ENCODE measurements at places on chromosomes 16 and 17. TPM values are rescaled to one million over a fixed set of nuclear protein-coding genes. Genes with fewer than 3 reads are reported as not detected.

DNA sequence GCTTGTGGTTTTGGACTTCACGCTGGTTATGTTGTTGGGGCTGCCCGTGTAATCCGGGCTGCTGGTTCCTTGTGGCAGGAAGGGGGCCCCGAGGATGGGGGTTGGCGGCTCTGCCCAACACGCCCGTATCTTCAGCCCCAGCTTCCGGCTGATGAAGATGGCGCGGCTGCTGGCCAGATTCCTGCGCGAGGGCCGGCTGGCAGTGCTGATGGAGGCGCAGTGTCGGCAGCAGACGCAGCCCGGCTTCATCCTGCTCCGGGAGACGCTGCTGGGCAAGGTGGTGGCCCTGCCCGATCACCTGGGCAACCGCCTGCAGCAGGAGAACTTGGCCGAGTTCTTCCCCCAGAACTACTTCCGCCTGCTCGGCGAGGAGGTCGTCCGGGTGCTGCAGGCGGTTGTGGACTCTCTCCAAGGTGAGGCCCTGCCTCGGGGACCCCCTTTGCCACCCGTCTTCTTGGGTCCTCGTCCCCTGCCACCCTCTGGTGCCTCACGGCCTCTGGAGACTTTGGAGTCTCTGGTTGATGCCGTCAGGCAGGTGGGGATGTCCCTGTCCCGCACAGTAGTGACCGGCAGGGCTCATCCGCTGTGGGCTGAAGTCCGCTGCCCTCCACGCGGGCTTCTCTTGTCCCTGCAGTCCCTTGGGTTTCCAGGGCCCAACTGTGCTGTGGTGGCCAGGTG, 2.2 kb downstream of the TELO2 start:
- H3K27me3 ChIP-seq = no peaks in the 10 kb centered on the region
- H3K36me3 ChIP-seq = peaks cover 25% of the 10 kb centered on the region
- DNase-seq = no peak
- peak overlapping the region; percentile 93 for H3K4me3 ChIP-seq
- peak overlapping the region; percentile 63 for H3K27ac ChIP-seq
- H3K4me1 ChIP-seq = peaks cover 13% of the 10 kb centered on the region

DNA sequence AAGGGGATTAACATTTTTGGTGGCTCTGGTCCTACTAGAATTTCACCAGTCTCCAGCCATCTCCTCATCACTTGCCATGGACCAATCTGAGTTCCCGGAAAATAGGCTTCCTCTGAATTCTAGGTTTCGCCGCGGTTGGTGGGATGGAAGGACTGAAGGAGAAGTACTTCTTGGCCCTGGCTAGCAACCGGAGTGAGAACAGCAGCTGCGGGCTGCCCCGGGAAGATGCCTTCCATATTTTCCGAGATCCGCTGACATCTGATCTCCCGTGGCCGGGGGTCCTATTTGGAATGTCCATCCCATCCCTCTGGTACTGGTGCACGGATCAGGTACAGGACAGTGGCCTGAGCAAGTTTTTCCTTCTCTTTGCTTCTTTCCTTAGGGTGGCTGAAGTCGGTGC, 45.0 kb downstream of the SLC5A11 start:
- no peak overlapping the region for H3K4me3 ChIP-seq
- H3K36me3 ChIP-seq = no peaks in the 10 kb centered on the region
- H3K27ac ChIP-seq = no peak overlapping the region
- DNase-seq = peak; percentile 25
- H3K4me1 ChIP-seq = no peaks in the 10 kb centered on the region

The ACSM2A gene
- not detected for total RNA-seq

The CREBBP gene
- 23.3 TPM for total RNA-seq

DNA sequence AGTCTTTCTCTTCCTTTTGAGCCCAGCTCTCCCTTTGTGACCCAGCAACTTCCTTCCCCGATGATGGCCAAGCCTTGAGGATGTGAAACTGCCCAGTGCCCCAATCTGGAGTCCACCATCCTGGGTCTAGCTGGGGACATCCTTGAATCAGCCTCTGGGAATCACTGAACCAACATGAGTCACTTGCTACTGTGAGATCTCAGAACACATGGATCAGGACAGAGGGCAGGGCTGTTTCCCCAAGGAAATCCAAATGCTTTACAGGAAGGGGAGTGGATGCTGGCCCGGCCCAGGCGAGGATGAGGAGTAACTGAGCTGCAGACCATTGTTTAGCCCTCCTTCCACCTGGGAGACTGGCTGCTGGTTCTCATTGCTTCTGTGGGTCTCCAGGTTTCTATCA, 547.6 kb downstream of the WWOX start:
- H3K4me1 ChIP-seq = peaks cover 5% of the 10 kb centered on the region
- DNase-seq = no peak
- H3K4me3 ChIP-seq = no peak overlapping the region
- no peak overlapping the region for H3K27ac ChIP-seq
- no peaks in the 10 kb centered on the region for H3K36me3 ChIP-seq
- no peaks in the 10 kb centered on the region for H3K27me3 ChIP-seq

DNA sequence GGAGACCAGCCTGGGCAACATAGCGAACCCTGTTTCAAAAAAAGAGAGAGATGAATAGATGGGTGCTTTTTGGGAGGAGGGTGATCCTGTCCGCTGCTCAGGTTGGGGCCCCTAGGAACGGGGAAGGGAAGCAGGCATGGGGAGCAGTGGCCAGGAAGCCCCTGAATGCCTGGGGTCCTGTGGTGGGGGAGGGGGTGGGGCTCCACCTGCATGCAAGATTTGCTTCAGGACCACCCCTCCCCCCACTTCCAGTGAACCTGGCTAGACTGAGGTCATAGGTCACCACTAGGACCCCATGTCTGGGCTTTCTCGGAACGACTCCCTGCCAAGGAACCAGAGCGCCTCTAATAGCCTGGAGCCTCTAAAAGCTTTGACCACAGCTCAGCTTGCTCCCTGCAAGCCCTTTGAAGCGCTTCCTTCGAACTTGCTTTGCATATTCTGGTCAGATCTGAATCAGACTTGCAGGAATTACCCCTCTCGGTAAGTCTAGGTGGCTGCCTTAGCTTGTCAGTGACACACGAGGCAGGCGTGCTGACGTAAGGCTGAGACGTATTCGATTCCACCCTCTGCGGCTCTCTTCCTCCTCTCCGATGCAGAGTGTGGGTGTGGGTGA, 3.7 kb downstream of the SOCS3 start:
- no peaks in the 10 kb centered on the region for H3K27me3 ChIP-seq
- DNase-seq = no peak
- H3K4me1 ChIP-seq = peaks cover 60% of the 10 kb centered on the region

The ATP6V0C gene
- total RNA-seq = 28.8 TPM

DNA sequence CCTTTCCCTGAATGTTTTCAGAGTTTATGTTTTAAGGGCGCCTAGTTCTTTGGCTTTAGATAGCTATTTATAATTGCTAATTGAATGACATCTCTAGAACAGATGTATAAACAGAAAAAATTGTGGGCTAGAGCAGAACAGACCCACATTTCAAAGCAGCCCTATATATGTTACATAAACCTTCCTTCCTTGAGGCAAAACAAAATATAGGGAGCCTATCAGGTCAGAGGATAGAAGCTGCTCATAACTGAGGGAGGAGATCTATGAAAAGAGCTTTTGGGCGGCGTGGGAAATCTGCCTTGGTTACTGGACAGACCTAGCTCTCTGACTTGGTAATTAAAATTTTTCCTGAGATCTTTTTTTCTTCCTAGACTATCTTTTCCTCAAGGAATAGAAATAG, 68.4 kb downstream of the SPAG9 start:
- peak; percentile 62 for DNase-seq
- peaks cover 14% of the 10 kb centered on the region for H3K4me1 ChIP-seq
- no peaks in the 10 kb centered on the region for H3K27me3 ChIP-seq
- peak overlapping the region; percentile 46 for H3K27ac ChIP-seq
- H3K4me3 ChIP-seq = no peak overlapping the region

The G6PC1 gene
- not detected for total RNA-seq

GRCh38 chr17:73731733-73732132, 87.5 kb upstream of the SDK2 start:
- H3K4me1 ChIP-seq = no peaks in the 10 kb centered on the region
- H3K27ac ChIP-seq = no peak overlapping the region
- no peaks in the 10 kb centered on the region for H3K36me3 ChIP-seq
- no peak for DNase-seq
- H3K4me3 ChIP-seq = no peak overlapping the region
- H3K27me3 ChIP-seq = peaks cover 12% of the 10 kb centered on the region

GRCh38 chr16:86949116-86949515, 368.1 kb downstream of the C16orf95 start:
- peak; percentile 26 for DNase-seq
- H3K4me1 ChIP-seq = peaks cover 52% of the 10 kb centered on the region
- no peak overlapping the region for H3K4me3 ChIP-seq

DNA sequence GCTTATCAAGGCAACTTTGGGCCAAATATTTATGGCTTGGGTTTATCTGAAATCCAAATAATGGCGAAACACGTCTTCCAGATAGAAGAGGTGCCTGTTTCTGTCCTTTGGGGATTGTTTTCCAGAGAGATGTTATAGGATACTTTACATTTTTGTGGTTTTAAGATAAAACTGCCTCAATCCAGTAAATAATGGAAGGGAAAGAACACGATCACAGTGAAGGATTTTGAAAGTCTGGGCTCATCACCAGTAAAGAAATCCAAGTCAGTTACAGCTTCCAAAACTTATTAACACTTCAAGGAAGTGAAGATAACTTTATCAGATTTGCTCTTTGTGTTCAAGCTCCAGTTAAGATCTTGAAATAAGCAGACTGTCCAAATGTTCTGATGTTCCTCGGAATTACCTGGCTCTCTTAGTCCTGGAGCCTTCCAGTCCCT, 30.1 kb downstream of the DNAH2 start:
- peaks cover 6% of the 10 kb centered on the region for H3K4me1 ChIP-seq
- no peak overlapping the region for H3K27ac ChIP-seq
- no peaks in the 10 kb centered on the region for H3K27me3 ChIP-seq
- DNase-seq = no peak
- H3K4me3 ChIP-seq = no peak overlapping the region

DNA sequence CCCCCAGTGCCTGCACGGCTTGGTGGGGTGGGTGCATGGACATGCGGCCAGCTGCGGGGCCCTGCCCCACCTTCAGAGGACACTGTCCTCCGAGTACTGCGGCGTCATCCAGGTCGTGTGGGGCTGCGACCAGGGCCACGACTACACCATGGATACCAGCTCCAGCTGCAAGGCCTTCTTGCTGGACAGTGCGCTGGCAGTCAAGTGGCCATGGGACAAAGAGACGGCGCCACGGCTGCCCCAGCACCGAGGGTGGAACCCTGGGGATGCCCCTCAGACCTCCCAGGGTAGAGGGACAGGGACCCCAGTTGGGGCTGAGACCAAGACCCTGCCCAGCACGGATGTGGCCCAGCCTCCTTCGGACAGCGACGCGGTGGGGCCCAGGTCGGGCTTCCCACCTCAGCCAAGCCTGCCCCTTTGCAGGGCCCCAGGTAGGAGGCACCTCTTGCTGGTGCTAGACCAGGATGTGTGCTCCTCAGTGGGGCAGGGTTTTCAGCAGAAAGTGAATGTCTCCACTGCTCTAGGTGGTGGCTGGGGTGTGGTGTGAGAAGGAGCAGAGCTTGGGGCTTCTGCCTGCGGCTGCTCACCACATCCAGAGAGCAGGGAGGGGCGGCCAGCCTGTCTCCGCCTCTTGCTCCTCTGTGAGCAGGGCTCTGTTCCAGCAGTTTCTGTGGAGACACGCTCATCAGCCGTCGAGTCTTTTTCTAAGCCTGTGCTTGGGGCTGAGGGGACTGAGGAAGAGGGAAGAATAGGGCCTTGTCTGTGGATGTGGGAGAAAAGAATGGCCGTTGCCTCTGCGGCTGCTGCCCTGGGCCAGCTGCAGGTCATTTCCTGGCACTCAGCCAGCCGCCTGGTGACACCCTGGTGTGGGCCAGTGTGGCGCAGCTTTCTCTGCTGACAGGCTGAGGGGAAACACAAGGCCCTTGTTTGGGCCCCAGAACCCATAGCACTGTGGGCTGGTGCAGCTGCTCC, 2.2 kb downstream of the ZNF276 start:
- peaks cover 19% of the 10 kb centered on the region for H3K4me1 ChIP-seq
- H3K27me3 ChIP-seq = no peaks in the 10 kb centered on the region
- peaks cover 29% of the 10 kb centered on the region for H3K36me3 ChIP-seq
- H3K27ac ChIP-seq = peak overlapping the region; percentile 62
- peak; percentile 93 for DNase-seq

DNA sequence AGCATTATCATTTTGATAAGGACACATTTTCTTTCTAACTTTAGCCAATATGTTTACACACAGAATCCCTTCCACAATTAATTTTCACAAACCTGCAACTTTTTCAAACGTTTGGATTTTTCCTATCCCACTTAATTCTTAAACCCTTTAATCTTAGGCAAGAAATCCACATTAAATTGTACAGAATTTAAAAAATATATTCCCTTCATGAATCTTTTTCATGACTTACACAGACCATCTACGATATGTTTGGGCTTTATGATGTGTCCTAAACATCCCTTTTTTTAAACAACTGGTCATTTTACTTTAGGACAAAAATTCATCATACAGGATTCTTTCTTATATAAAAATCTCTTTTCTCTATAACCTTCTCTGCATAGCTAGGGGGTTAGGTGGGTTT, 241.5 kb upstream of the CNTNAP4 start:
- no peaks in the 10 kb centered on the region for H3K4me1 ChIP-seq
- H3K4me3 ChIP-seq = no peak overlapping the region
- DNase-seq = peak; percentile 9
- no peaks in the 10 kb centered on the region for H3K36me3 ChIP-seq

The ZPBP2 gene
- not detected for total RNA-seq

DNA sequence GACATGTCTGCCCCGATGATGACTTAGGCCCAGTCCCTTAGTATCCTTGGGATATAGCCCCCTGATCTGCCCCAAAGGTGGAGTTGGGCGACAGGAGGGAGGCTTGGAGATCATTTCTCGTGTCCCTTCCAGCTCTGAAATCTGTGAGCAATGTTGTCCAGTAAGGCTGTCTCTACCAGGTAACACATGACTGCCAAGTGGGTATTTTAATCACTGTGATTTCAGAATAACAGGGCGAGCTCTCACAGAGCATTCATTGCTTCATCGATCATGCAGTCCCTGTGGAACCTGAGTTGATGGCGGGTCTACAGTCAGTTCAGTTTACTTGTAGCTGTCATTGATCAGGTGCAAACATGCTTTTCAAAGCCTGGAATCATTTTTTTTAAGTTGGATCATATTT, 39.2 kb downstream of the KSR1 start:
- no peak for DNase-seq
- H3K27ac ChIP-seq = no peak overlapping the region
- H3K4me1 ChIP-seq = peaks cover 8% of the 10 kb centered on the region
- no peaks in the 10 kb centered on the region for H3K27me3 ChIP-seq
- no peak overlapping the region for H3K4me3 ChIP-seq

DNA sequence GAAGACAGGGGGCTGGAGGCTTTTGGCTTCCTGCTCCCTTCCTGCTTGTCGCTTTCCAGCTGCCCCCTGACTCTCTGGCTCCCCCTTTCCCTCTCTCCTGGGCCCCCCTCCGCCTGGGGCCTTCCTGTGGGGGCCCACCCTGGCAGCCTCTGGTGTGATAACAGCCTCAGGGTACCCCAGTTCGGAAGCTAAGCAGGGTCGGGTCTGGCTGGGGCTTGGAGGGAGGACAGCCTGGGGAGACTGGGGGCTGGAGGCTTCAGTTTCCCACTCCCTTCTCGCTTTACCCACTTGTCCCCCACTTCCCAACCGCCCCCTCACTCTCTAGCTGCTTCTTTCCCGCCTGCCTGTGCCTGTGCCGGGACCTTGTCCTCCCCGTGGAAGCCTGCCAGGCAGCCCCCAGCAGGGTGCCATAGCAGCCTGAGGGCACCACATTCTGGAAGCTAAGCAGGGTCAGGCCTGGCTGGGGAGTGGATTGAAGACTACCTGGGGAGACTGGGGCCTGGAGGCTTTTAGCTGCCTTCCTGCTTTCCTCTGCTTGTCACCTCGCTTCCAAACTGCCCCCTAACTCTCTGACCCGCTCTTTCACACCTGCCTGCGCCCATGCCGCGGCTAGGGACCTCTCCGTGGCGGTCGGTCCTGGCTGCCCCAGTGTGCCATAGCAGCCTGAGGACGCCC, 2275.5 kb downstream of the TP53TG3F start:
- H3K4me1 ChIP-seq = no peaks in the 10 kb centered on the region
- no peaks in the 10 kb centered on the region for H3K27me3 ChIP-seq
- DNase-seq = no peak

Data from SJCRH30 (cell line).